H9 (cell line): ENCODE measurements at places on chromosomes 13 and 19. TPM values are rescaled to one million over a fixed set of nuclear protein-coding genes. Genes with fewer than 3 reads are reported as not detected.

GRCh38 chr13:76552041-76552772 is 334.0 kb downstream of the KCTD12 start:
- H3K27ac ChIP-seq: no peak overlapping the region
- no peaks in the 10 kb centered on the region for H3K36me3 ChIP-seq
- H3K4me1 ChIP-seq: no peaks in the 10 kb centered on the region
- no peak overlapping the region for H3K4me3 ChIP-seq
- DNase-seq: no peak

GRCh38 chr13:51838240-51838846 is 6.6 kb downstream of the TMEM272 start:
- H3K4me3 ChIP-seq: no peak overlapping the region
- DNase-seq: peak; percentile 10
- no peaks in the 10 kb centered on the region for H3K27me3 ChIP-seq
- H3K4me1 ChIP-seq: no peaks in the 10 kb centered on the region

DNA sequence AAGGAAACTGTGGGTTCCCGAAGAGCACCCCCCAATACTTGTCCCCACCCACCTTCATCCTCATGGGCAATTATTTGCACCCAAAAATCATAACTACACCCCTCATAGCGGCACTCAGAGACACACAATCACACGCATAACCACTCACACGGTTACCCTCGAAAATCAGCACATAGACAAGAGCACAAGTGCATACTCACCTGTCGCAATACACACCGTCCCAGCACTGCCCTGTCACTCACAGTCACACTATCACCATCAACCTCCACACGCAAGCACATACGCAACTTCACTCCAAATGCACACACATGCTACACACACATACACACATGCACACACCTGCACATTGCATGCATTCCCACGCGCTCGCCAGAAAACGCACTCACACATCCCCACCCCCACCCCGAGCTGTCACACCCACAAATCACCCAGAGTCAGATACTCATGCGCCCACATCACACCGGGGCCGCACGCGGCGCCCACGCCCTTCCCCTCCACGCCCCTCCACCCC is 535 bp downstream of the COL5A3 start:
- H3K4me3 ChIP-seq: peak overlapping the region; percentile 79
- peaks cover 5% of the 10 kb centered on the region; the same call in 1 of the 2 replicates for H3K4me1 ChIP-seq
- H3K36me3 ChIP-seq: no peaks in the 10 kb centered on the region; the same call in 2 of the 3 replicates
- DNase-seq: no peak
- peaks cover 4% of the 10 kb centered on the region for H3K27me3 ChIP-seq

The DAPK3 gene
- 114 and 121 TPM in 2 replicates for total RNA-seq

DNA sequence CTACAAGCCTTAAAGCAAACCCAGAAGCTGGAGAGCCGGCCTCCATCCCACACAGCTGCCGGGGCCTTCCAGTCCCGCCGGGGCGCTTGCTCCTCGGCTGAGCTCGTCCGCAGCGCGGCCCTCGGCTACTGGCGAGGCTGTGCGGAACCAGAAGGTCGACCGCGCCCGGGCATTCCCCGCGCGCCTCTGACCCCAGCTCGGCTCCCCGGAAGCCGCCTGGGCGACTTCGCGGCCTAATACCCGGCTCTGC is 863 bp downstream of the ANKRD10 start:
- H3K27ac ChIP-seq: no peak overlapping the region
- H3K36me3 ChIP-seq: peaks cover 21% of the 10 kb centered on the region
- peak overlapping the region; percentile 93 for H3K4me3 ChIP-seq
- DNase-seq: no peak

GRCh38 chr19:11089254-11090013 is at the start of gene LDLR:
Gene LDLR (plus strand): TSS chr19:11089463. CDS start chr19:11089549, 86 bp downstream.
- peak within 1 kb of the TSS; percentile 89 for H3K4me3 ChIP-seq
- H3K4me1 ChIP-seq: peaks cover 4% of the 10 kb centered on the region; the same call in 1 of the 2 replicates
- peak within 1 kb of the TSS; percentile 75 for H3K27ac ChIP-seq
- DNase-seq: peak; percentile 95
- H3K27me3 ChIP-seq: no peaks in the 10 kb centered on the region
- peaks cover 22% of the 10 kb centered on the region for H3K36me3 ChIP-seq

- no peak for DNase-seq
- no peak overlapping the region for H3K4me3 ChIP-seq
- peaks cover 33% of the 10 kb centered on the region for H3K36me3 ChIP-seq
- H3K27me3 ChIP-seq: no peaks in the 10 kb centered on the region
- H3K4me1 ChIP-seq: no peaks in the 10 kb centered on the region
Observed at GRCh38 chr13:39740761-39741160, 85.3 kb downstream of the COG6 start.

- no peak overlapping the region for H3K4me3 ChIP-seq
- H3K4me1 ChIP-seq: no peaks in the 10 kb centered on the region
- H3K27me3 ChIP-seq: no peaks in the 10 kb centered on the region
- no peak for DNase-seq
- no peak overlapping the region for H3K27ac ChIP-seq
- no peaks in the 10 kb centered on the region for H3K36me3 ChIP-seq
Observed at GRCh38 chr19:33211794-33212435, 13.7 kb downstream of the SLC7A10 start.

DNA sequence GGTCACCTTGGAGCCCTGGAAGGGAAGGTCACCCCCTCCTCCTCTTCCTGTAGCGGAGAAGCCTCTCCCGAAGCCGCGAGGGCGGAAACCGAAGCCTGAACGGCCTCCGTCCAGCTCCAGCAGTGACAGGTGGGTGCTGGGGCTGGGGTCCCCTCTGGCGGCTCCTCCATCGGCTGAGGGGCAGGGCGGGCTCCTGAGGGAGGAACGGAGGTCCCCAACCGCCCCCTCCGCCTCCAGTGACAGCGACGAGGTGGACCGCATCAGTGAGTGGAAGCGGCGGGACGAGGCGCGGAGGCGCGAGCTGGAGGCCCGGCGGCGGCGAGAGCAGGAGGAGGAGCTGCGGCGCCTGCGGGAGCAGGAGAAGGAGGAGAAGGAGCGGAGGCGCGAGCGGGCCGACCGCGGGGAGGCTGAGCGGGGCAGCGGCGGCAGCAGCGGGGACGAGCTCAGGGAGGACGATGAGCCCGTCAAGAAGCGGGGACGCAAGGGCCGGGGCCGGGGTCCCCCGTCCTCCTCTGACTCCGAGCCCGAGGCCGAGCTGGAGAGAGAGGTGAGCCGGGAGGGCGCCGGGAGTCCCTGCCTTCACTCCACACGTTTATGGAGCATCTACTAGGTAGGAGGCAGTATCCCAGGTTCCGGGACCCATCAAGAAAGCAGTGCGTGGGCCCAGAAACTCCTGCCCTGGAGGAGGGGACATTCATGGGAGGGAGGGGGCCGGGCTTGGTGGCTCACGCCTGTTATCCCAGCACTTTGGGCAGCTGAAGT is 22.0 kb downstream of the HDGFL2 start:
- no peak overlapping the region for H3K4me3 ChIP-seq
- H3K27ac ChIP-seq: no peak overlapping the region
- H3K4me1 ChIP-seq: no peaks in the 10 kb centered on the region
- DNase-seq: no peak
- no peaks in the 10 kb centered on the region for H3K27me3 ChIP-seq

The MEDAG gene
- total RNA-seq: 0.87 and 0.88 TPM in 2 replicates

- H3K4me1 ChIP-seq: no peaks in the 10 kb centered on the region
- H3K36me3 ChIP-seq: no peaks in the 10 kb centered on the region
- H3K4me3 ChIP-seq: peak overlapping the region; percentile 76
Observed at GRCh38 chr19:41912899-41913537, 15.2 kb downstream of the ERFL start.

The ZSCAN22 gene
- total RNA-seq: 4.7 and 4.8 TPM in 2 replicates

The CBARP gene
- 25.6 and 28.4 TPM in 2 replicates for total RNA-seq

DNA sequence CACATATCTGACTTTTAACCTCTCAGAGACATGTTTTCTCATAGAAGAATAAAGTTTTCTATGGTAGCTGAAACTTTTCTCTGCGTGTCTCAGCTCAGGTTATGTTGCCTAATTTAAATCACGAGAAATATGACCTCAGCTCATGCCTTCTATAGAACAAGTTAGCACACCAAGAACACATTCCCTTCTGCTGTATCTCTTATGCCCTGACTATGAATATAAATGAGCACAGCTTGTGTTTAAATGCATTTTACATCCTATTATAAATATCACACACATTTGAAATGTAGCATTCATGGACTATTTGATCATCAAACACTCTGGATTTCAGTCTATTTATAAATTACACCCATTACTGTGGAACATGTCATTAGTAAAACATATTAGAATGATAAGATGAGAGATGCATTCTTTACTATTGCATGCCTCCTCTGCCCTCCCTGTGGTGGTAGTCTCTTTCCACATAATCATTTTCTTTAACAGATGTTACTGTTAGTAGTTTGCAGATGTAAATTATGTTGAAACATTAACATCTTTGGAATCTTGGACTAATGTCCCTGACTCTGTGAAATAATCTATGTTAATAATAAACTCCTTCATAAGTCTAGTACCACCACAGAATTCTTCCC is 2044.9 kb upstream of the PCDH20 start:
- H3K4me3 ChIP-seq: no peak overlapping the region
- H3K36me3 ChIP-seq: peaks cover 4% of the 10 kb centered on the region; the same call in 1 of the 2 replicates
- H3K27ac ChIP-seq: no peak overlapping the region
- DNase-seq: no peak
- no peaks in the 10 kb centered on the region for H3K4me1 ChIP-seq

DNA sequence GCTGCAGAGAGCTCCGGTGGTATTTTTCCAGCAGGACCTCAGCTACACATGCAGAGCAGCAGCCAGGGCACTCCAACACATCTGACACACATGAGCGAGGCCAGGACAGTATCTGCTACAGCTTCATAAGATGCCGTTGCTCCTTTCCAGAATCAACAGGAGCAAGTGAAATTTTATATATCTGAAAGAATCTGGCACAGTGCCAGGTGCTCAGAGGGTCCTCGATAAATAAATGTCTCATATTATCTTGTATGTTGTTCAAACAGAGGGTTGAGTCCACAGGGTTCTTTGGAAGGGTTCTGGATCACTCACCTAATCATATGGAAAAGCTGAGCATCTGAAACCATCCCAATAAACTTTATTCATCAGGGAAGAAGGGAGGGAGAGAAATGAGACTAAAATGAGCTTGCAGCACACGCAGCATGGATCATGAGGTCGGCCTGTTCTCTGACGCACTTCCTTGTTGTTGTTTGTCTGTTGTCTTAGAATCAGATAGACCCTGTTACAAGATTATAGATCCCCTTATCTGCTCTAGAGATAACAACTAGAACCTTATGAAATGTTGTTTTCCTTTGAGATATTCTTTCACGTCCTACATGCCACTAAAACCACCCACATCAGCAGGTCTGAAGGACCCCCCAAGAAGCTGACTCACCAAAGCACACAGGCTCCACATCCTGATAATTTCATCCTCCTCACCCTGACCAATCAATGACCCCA is 3.2 kb upstream of the METTL21C start:
- no peaks in the 10 kb centered on the region for H3K36me3 ChIP-seq
- no peak overlapping the region for H3K4me3 ChIP-seq
- H3K27ac ChIP-seq: no peak overlapping the region
- H3K4me1 ChIP-seq: peaks cover 2% of the 10 kb centered on the region; the same call in 1 of the 2 replicates

DNA sequence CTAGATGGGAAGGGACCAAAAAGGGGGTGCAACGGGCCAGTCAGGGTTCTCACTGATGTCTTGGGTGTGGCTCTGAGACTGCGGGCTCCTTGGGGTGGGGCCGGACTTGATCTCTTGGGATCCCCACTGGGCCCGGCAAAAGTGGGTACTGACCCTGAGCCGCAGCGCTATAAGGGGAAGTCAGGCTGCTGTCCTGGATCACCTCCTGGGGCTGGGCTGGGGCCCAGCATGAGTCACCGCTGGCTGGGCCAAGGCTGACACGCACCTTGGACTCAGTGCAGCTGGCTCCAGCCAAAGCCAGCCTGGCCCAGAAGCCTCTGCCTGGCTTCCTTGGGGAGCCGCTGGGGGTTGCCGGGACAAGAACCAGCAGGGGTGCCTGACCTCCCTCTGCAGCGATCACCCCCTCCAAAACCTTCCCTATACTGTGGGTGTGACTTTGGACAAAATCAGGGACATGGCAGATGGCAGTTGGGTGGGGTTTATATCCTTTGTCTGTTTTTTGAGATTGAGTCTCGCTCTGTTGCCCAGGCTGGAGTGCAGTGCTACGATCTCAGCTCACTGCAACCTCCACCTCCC is 617 bp upstream of the IQCN start:
- no peaks in the 10 kb centered on the region for H3K4me1 ChIP-seq
- no peak overlapping the region for H3K27ac ChIP-seq
- H3K27me3 ChIP-seq: no peaks in the 10 kb centered on the region

The MISP gene
- total RNA-seq: 0.44 and 0.83 TPM in 2 replicates

- no peaks in the 10 kb centered on the region for H3K4me1 ChIP-seq
- H3K27ac ChIP-seq: no peak overlapping the region
- peaks cover 5% of the 10 kb centered on the region; the same call in 1 of the 2 replicates for H3K36me3 ChIP-seq
- H3K4me3 ChIP-seq: peak overlapping the region; percentile 85
- DNase-seq: peak; percentile 51
Observed at GRCh38 chr19:4456476-4456842, 1.1 kb downstream of the UBXN6 start.

DNA sequence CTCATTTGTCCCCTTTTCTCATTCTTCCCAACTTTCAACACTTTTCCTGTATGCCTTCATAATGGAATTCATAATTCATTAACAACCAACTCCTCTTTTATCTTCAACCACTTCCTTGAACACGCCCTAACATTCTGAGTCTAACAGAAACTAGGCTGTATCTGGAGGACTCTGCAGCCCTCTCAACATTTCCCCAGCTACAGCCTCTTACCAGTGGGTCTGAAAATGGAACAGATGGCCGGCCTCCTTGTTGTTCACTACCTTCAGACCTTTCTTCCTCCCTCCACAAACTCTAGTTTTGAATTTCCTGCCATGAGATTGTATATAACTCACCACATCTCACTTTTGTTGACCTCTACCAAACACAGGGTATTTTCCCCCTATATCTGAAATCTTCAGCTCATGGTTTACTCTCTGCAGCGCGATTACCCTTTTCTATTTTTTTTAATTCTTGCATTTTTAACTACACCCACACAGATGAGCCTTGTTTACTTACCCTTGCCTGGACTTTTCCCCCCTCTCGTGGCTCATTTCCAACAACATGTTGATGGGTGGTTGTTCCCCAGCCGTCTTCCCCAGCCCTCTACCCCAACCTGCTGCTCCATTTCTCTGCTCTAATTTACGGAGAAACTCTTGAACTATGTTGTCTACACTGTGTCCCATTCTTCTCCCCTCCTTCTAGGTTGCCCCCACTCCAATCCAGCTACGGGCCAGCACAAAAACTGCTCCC is 846 bp downstream of the ZNF790 start:
- H3K27me3 ChIP-seq: no peaks in the 10 kb centered on the region
- H3K4me1 ChIP-seq: no peaks in the 10 kb centered on the region
- no peak overlapping the region for H3K27ac ChIP-seq
- H3K36me3 ChIP-seq: peaks cover 41% of the 10 kb centered on the region
- DNase-seq: no peak

GRCh38 chr19:56507446-56508289 is at the start of gene ZNF471:
Gene ZNF471 (plus strand): TSS chr19:56507855. CDS start chr19:56511572, 3,717 bp downstream.
- DNase-seq: peak; percentile 94
- no peaks in the 10 kb centered on the region; the same call in 1 of the 2 replicates for H3K4me1 ChIP-seq
- H3K27ac ChIP-seq: no peak within 1 kb of the TSS
- H3K4me3 ChIP-seq: no peak within 1 kb of the TSS
- peaks cover 2% of the 10 kb centered on the region; the same call in 1 of the 2 replicates for H3K36me3 ChIP-seq
- H3K27me3 ChIP-seq: no peaks in the 10 kb centered on the region; the same call in 1 of the 2 replicates

GRCh38 chr13:42272115-42272803 is at the start of gene AKAP11:
Gene AKAP11 (plus strand): TSS chr13:42272152. CDS start chr13:42286349, 14,197 bp downstream.
- H3K36me3 ChIP-seq: peaks cover 8% of the 10 kb centered on the region
- H3K27me3 ChIP-seq: no peaks in the 10 kb centered on the region
- H3K4me3 ChIP-seq: peak within 1 kb of the TSS; percentile 94
- peak within 1 kb of the TSS; percentile 8 for H3K27ac ChIP-seq
- no peak for DNase-seq

The SELENOV gene
- 6.7 and 6.9 TPM in 2 replicates for total RNA-seq

The GRIK5 gene
- 43.1 and 45.0 TPM in 2 replicates for total RNA-seq

The C3 gene
- total RNA-seq: 4.9 and 5.9 TPM in 2 replicates
